ENCODE measurements at places on chromosomes 5 and 9.

DNA sequence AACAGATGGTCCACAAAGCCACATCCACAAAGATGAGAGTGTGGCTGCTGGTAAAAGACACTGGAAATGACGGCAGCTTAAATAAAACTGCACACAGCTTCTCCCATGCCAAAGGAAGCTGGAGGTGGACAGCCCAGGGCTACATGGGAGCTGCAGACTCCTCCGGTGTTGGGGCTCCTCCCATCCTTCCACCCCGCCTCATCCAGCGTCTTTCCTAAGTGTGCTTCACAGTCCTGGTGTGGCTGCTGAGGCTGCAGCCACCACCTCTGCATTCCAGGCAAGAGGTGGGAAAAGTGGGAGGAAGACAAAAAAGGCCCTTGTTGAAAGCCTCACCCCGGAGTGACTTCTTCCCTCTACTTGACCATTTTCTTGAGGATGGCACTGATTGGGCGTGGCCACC lies 37.0 kb upstream of the IRX4 start:
- no peak for DNase-seq

DNA sequence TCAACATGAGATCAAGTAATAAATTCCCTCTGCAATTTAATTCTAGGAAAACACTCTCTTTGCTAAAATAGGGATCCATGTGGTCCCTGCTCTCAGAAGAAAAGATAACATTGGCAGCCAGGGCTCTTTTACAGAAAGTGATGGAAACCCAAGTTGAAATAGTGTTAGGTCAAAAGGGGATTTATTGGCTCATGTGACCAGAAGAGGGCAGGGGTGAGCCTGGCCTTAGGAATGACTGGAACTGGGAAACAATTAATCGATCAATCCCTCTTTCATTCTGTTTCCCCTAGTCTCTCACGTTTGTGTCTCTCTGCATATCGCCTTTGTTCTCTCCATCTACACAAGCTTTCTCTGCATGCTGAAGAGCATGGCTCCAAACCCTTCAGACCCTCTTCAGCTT lies 58.3 kb upstream of the ALDH1B1 start:
- no peak for DNase-seq

- DNase-seq: no peak
These were observed 479.5 kb upstream of the PAPPA start for GRCh38 chr9:115674091-115674490.

DNA sequence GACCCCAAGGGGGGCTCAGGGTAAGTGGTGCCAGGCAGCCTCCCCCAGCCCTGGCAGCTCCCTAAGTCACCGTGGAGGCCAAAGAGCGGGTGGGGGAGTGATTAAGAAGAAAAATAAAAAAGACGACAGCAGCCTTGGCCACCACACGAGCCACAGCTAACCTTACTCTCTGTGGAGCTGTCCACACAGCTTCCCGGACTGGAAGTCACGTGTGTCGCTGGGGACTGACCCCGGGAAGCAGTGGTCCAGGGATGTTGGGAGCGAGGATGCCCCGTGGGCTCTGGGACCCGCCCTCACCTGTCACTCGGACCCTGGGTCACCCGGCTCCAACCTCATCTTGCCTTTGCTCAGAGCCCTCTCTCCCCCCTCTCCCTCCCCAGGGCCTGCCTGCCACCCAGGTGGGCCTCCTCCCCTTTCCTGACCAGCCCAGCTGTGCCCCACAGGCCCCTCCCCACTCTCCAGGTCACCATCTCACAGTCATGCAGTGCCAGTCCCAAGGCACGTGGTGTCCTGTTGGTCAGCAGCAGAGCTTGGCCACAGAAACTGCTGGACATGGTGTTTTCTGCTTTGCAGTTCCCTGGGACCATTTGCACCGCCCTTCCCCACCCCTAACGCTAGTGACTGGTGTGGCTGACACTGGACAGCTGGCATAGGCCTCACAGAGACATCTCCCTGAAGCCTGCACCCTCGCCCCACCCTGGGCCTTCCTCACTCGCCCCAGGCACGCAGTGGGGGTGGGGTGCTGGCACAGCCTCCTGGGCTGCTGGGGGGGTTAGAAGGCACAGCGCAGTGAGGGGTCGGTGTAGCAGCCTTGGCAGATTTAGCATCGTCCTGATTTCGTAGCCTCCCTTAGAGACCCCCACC lies 9.8 kb upstream of the EXOC3 start:
- no peak for DNase-seq

GRCh38 chr5:37799865-37800421 lies 39.9 kb downstream of the GDNF start:
- DNase-seq: no peak

GRCh38 chr9:134251296-134252069 lies 74.8 kb upstream of the RXRA start:
- DNase-seq: no peak

GRCh38 chr9:114386361-114386885 lies 1.4 kb downstream of the AKNA start:
- no peak for DNase-seq

GRCh38 chr9:75880618-75881017 lies 9.9 kb upstream of the PCSK5 start:
- no peak for DNase-seq

DNA sequence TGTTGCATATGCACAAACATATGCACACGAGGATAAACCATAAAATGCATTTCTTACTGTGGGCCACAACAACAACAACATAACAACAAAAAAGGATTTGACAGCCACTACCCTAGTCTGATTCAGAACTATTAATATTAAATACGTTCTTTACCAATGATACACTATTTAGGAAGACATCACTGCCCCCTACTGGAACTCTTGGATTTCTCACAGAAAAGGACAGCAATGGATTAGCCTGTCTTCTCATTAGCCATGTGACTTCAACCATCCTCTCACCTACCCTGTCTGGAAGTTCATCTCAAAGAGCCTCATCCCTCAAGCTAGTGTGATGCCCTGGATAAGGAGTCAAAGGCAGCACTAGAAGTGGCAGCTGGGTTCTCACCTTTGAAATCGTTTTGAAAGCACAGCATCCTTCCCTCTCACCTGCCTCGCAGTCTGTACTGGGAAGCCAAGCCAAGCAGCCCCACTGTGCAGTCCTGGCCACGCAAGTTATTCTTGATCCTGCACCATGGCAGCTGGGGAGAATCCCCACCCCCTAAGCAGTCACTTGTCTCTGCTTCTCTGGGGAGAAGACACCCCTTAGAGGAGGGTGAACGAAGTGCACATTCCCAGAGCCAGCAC lies 64.6 kb downstream of the SH3TC2 start:
- no peak for DNase-seq

GRCh38 chr9:90839183-90839728 lies 37.6 kb downstream of the SYK start:
- no peak for DNase-seq

DNA sequence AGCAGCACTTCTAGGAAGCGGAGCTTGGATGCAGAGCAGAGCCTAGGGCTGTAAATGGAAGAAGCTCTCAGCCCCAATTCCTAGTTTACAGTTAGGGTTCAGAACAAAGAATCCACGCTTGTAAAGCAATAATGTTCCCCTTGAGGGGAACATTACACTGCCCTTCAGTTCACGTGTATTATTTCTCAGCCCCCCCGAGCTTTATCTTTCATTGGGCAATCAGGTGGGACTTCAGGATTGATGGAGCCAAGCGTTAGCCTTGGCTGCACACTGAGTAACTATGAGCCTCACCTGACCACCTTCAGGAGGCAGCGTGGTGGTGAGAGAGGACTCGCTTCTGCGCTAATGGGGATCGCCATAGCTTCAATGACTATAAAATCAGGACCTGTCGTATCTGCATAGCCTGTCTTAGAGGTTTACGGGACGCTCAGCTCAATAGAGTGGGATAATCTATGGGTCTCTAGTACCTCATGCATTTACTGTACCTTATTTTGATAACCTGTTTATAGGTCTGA lies 157.0 kb upstream of the RASEF start:
- DNase-seq: no peak

DNA sequence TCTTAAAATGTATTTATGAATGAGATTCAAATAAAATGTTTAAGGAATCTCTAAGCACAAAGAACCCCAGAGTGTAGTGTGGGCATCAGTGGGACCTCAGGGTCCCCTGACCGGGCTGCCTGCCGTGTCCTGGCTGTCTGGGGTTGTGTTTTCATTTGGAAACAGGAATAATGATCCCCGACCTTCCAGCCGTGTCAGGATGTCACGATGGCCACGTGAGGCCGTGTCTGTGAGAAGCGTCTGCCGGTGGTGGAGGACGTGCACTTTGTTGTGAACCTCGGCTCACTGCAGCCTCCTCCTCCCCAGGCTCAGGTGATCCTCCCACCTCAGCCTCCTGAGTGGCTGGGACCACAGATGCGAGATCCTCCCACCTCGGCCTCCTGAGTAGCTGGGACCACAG lies 4.3 kb downstream of the TRAF2 start:
- DNase-seq: no peak

GRCh38 chr5:72300590-72301339 lies 19.3 kb downstream of the MRPS27 start:
- no peak for DNase-seq

DNA sequence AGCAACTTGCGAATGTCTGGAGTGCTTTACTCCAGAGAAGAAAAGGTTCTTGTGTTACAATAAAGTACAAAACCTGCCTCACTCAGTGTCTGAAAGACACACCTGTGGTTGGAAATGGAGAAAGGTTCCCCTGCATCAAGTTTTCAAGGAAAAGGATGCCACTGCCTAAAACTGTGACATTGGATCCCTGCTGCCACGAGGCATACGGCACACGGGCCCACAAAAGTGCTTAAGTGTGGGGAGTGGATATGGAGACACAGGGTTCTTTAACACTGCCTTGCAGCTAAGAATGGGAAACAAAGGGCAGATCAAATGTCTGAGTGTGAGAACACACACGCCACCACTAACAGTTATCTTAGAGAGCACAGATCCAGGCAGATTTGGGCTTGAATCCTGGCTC lies 75.0 kb downstream of the NIPSNAP3B start:
- DNase-seq: no peak

DNA sequence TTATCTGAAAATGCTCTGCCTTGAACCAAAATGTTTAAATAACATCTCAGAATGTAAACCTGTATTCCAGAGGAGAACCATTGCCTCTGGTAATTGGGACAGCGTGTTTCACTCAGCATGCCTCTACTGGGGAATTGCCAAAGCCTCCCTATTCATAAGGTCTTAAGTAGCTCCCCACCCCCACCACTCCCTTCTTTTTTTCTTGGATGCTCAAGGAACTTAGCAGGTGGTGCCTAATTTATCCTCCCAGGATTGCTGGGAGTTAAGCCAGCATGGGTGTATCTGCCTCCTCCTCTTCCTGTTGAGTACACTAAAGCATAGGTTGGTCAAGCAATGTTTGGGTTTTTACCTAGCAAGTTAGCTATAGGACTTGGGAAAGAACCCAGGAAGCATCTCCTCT lies 220.2 kb downstream of the DMAC1 start:
- DNase-seq: no peak

GRCh38 chr5:14850419-14851049 lies 21.0 kb downstream of the ANKH start:
- DNase-seq: no peak

DNA sequence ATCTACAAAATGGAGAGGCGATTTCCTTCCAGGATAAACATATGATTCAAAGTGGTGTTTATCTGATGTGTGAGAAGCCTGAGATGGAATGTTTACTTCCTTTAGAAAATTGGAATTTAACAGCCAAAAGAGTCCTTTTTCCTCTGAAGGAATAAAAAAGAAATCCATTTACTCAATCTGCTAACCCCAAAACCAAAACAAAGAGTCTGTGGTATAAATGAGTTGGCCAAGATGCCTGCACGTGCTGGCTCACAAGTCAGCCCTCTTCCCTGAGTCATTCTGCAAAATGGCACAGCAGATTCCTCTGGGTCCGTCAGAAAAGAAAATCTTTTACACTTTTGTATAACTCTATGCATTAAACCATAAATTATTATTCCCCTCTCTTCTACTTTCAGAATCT lies 60.8 kb downstream of the EBF1 start:
- DNase-seq: no peak

- DNase-seq: no peak
These were observed 58.0 kb upstream of the UBAC1 start for GRCh38 chr9:136019041-136019680.

GRCh38 chr9:111783857-111784256 lies 10.9 kb downstream of the SHOC1 start:
- DNase-seq: no peak

- DNase-seq: no peak
These were observed 5.2 kb downstream of the ARSB start for GRCh38 chr5:78979909-78980308.

- no peak for DNase-seq
These were observed 60.9 kb downstream of the ROPN1L start for GRCh38 chr5:10502578-10502977.

- no peak for DNase-seq
These were observed 44.8 kb upstream of the RNF130 start for GRCh38 chr5:180116077-180116999.

DNA sequence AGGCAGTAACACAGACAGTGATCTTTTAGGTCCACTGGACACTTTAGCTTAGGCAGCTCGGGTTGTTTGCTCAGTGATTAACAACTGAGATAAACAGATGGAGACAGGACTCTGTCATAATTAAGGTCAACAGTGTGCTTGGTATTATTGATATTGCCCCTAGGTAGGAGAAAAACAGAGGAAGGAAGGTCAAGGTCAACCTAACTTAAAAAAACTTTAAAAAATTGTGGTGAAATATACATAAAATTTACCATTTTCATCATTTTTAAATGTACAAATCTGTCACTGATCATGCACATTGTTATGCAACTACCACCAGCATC lies 2.1 kb upstream of the HSPA4 start:
- no peak for DNase-seq

GRCh38 chr9:35730486-35730854 lies 1.5 kb downstream of the TLN1 start:
- DNase-seq: no peak

- DNase-seq: no peak
These were observed 586.7 kb upstream of the TUSC1 start for GRCh38 chr9:26264709-26265601.

- DNase-seq: peak; percentile 50
These were observed 48.2 kb downstream of the RXRA start for GRCh38 chr9:134374301-134375010.

- DNase-seq: no peak
These were observed 82.9 kb upstream of the TRIM32 start for GRCh38 chr9:116604251-116604650.

GRCh38 chr9:127384901-127385300 lies 12.1 kb upstream of the SLC2A8 start:
- DNase-seq: no peak
